ENCODE measurements at places on chromosomes 11 and 22. TPM values are rescaled to one million over a fixed set of nuclear protein-coding genes. Genes with fewer than 3 reads are reported as not detected.

DNA sequence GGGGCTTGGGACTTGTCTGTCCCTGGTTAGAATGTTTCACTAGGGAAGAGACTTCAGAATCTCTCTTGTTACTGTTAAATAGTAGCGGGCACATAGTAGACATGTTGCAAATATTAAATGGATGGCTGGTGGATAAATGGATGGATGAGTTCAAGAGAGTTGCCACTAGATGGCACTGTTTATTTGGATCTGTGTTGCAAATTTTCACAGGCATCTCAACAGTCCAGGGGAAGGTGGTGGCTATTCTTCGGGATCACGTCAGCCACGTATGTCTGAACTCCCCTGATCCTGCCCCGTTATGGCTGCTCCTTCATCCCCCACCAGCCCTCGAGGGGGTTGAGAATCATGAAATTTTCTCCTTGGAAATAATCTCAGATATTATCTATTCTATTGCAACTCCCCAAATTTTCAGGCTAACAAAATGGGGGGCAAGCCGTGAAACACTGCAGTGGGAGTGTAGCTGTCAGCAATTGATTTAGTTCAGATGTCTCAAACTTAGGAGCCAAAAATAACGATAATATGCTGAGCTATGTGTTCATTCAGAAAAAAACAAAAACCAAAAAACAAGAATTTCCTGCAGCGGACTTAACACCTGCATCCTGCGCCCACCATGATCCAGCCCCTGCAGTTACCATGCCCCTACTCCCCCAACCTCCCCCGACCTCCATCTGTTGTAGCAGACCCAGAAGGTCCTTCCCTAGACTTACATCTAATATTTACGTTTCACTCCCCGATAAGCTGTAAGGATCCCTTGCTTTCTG lies 29.1 kb upstream of the BIRC3 start:
- peak; percentile 68 for DNase-seq

DNA sequence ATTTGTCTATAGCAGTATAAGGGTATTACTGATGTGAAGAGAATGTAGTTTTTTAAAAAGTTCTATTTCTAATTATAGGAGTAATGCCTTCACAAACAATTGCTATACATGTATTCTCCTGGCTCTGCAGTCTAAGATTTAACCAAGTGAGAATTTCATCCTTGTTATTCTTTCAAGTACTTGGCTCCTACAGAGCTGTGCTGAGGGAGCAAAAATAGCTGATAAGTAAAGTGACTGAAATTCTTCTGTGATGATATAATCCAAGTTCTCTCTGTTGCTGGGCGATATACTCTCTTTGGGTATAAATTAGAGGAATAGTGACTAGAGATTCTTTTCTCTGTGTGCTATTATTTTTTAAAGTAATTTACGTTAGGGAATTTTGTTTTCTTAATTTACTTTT lies 68.0 kb downstream of the PGR start:
- no peak for DNase-seq

DNA sequence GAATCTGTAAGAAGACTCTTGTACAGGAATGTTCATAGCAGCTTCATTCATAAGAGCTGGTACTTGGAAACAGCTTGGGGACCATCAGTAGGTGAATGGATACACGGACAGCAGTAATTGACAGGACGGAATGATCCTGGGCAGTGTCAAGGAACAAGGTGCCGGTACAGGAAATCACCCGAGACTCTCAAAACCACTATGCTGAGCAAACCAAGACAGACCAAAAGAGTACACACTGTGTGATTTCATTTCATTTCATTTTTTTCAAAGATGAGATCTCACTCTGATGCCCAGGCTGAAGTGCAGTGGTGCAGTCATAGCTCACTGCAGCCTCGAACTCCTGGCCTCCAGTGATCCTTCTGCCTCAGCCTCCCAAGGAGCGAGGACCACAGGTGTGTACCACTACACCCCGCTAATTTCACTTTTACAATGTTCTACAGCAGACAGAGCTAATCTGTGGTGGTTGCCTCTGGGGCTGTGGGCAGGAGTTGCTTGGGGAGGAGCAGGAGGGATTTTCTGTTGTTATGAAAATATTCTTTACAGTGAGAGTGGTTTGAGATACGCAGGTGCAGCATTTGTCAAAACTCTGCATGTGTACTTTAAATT lies 15.6 kb downstream of the PARVB start:
- no peak for DNase-seq

KCNJ1 gene
- not detected for polyA plus RNA-seq

NAALAD2 gene
- polyA plus RNA-seq = 5.1 TPM

SYT12 gene
- 0.06 TPM for polyA plus RNA-seq

SNX32 gene
- 6.3 TPM for polyA plus RNA-seq

LRRC75B gene
- polyA plus RNA-seq = 36.6 TPM

Measured in large intestine (tissue), 12 donors.